ENCODE measurements at places on chromosomes 1 and 21.

DNA sequence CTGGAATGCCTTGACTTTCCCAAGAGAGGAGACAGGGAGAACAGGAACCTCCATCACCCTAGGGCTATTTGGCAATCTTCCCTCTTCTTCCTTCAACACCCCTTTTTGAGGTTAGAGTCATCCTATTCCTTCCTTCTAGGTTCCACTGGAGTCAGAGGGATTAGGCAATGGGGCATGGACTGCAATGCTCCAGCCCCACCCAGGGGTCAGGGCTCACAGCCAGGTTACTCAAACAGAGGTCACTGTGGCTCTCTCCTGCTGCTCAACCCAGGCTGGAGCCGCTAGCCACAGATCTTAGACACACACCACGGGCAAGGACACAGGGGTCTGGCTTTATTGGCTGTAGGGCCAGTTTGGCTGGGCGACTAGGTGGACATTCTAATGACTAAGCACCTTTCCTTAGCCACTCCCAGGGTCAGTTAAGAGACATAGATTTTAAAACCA, 145.5 kb upstream of the NRIP1 start:
- DNase-seq, result no peak

- DNase-seq, result no peak
Measured at GRCh38 chr1:42439940-42440339, 15.9 kb downstream of the ZMYND12 start.

DNA sequence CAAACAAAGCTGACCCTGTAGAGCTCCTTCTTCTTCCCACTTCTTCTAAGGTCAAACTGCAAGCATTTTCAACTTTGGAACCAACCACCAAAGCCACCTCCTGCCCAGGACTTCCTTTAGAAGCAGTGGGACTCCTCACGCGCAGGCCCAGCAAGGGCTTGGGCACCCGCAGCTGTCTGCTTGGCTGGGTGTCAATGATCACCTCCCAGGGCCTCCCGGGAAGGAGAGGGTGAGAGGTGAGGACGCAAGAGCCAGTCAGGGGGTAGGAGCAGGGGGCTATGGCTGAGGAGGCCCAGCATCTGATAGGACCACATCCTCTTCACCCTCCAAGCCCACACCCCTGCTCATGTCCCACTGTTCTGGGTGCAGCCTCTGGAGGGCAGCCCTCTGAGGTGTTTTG, 10.2 kb downstream of the KLHL21 start:
- DNase-seq, result no peak

GRCh38 chr1:31781756-31782371, 17.7 kb upstream of the ADGRB2 start:
- DNase-seq, result no peak

- DNase-seq, result no peak
Measured at GRCh38 chr1:217896490-217896889, 265.3 kb downstream of the SPATA17 start.

DNA sequence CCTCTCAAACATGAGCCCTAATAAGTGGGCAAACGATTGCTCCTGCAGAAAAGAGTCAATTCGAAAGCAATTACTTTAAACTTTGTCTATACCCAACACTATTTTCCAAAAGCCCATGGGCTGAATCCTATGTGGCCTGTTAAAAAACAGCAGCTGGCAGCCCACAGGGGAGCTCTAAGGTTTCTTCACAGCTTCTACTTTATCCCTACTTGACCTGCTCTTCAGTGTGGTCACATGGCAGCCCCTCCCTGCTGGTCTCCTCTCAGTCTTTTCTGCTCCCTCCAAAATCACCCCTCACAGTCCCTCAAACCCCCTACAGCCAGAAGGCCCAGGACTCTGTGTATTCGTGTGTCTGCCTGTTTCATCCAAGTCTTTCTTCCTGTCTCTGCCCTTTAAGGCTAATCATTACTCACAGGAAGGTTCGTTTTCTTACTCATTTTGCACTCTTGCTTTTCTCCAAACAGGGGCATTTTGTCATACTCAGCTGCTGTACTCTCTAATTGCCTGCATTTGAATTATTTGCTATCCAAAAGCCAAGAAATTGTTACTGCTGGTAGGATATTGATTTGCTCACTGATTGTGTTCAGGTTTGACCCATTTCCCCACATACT, 62.4 kb upstream of the FAM3B start:
- DNase-seq, result no peak

- DNase-seq, result no peak
Measured at GRCh38 chr1:67264899-67265298, 42.8 kb upstream of the IL12RB2 start.

- DNase-seq, result peak; percentile 23
Measured at GRCh38 chr1:62407398-62408009, 29.3 kb upstream of the USP1 start.

- no peak for DNase-seq
Measured at GRCh38 chr1:150256554-150257341, 826 bp upstream of the CA14 start.

GRCh38 chr21:41481191-41481590, 26.8 kb downstream of the TMPRSS2 start:
- DNase-seq, result no peak

DNA sequence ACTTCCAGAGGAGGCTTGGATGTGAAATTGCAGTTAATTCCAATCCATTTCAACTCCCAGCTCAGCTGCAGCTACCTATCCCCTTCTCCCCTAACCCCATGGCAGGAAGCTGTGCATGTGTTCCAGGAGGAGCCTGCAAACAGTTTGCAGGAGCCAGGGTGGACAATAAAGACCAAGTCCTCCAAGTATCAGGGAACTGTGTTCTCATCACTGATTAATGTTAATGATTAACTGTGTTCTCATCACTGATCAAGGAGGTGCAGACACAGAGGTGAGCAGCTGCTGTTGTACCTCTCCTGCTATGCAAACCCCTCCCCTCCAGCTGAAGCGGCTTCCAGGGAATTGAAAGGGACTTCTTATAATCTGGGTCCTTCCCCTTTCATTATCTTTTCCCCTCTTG, 19.2 kb downstream of the CLDN19 start:
- no peak for DNase-seq

DNA sequence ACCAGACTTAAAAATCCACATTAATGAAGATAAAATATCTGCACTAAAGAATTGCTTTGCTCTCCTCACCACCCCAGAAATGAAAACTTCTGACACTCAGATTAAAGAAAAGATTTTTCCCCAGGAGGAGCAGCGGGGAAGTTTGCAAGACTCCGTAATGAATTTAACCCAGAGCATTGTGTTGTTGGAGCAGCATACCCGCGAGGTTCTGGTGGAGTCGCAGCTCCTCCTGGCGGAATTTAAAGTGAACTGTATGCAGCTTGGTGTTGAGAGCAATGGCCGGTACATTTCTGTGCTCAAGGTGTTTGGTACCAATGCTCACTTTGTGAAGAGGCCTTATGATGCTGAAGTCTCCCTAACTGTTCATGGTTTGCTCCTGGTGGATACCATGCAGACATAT, 46.4 kb downstream of the VPS13D start:
- DNase-seq, result no peak

GRCh38 chr1:207499573-207499972, 3.6 kb downstream of the CR1 start:
- no peak for DNase-seq

- no peak for DNase-seq
Measured at GRCh38 chr1:29650476-29650875, 414.2 kb downstream of the PTPRU start.

GRCh38 chr1:222124602-222125001, 382.7 kb upstream of the DUSP10 start:
- no peak for DNase-seq

- no peak for DNase-seq
Measured at GRCh38 chr1:82923931-82924330, 1075.0 kb downstream of the TTLL7 start.

GRCh38 chr1:240284656-240285414, 193.2 kb downstream of the FMN2 start:
- no peak for DNase-seq

DNA sequence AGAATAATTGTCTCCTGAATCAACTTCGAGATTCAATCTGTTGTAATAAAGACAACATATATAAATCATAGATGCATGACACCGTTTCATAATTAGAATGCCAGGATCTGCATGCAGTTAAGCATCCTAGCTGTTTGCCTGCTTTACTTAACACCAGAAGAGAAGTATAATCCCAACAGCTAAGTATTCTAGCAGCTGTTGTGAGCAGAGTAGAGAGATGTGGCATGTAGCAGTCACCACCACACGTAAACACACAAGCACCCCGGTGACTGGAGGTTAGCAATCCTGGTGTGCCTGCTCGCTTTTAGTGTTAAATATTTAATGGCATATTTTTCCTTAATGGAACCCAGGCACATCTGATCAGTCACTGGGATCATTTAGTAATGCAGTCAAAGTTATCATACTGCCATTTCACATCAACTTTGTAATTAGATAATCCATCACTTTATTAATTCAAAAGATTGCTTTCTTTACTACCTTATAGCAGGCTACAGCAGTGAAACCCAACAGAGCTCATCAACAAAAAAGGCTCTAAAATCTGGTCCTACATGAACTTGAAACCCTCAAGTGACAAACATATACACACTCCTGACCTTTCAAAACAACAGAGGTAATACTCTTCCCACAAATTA, 187.9 kb downstream of the SMYD3 start:
- DNase-seq, result no peak

- no peak for DNase-seq
Measured at GRCh38 chr1:220176540-220176939, 82.6 kb downstream of the IARS2 start.

DNA sequence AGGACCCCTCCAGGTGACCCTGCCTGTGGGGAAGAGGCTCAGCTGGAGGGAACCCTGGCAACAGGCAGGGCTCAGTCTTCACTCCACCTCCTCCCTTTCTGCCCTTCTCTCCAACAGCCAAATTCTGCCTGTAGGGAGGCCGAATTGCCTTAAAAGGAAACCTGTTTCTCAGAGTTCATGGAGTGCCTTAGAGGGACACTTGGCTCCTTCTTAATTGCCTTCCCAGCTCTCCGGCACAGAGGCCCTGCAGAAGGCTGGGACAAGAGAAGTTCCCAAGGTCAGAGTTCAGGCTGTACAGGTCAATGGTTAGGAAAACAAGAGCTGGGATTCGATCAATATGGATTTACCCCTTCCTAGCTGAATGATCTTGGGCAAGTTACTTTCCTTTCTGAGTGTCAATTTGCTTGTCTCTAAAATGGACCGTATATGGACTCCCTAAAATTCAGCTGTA, 6.2 kb downstream of the CSRP1 start:
- DNase-seq, result no peak

- DNase-seq, result no peak
Measured at GRCh38 chr1:13775459-13775858, 75.5 kb downstream of the PRDM2 start.

DNA sequence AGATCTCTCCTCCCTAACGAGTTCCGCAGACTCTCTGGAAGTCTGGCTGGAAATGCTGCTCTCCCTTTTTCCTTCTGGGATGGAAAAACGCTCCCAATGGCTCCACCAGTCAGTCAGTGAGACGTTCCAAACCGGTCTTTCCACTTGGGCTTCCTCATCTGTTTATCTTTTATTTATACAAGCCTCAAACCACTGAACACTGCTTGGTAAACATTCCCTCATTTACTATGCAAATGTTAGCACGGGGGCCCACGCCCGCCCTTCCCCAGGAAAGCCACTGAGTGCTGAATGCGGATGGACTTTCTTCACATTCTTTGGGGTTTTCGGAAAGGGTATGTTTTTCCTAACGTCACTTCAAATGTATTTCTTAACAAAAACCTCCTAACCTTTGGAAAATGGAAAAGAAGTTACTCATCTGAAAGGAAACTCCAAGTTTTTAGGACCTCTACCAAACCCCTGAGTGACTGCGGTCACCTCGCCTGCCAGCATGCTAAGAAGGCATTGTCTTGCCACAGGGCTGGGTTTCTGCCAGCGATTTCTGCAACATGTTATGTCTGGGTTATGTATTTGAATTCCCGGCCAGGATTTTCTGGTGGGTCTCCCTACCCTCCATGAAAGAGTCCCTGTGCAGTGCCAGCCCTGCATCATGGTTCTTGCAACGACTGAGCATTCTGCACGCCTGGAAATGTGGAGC, 14.0 kb upstream of the UMODL1 start:
- no peak for DNase-seq

- no peak for DNase-seq
Measured at GRCh38 chr1:231800108-231800507, 173.5 kb downstream of the DISC1 start.

DNA sequence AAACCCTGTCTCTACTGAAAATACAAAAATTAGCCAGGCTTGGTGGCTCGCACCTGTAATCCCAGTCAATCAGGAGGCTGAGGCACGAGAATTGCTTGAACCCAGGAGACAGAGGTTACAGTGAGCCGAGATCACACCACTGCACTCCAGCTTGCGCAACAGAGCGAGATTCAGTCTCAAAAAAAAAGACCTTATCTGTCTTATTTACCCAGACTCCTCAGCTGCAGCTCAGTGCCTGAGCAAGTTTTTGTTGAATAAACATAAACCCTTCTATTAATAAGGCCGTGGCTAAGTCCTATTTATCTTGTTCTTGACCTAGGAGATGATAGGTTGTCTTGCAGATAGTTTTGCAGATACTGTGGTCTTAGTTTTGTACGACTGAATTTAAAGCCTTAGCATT, 136.4 kb upstream of the TMEM51 start:
- DNase-seq, result no peak

- no peak for DNase-seq
Measured at GRCh38 chr1:164588516-164589341, 29.7 kb downstream of the PBX1 start.

GRCh38 chr1:66930823-66931174, 6.0 kb downstream of the MIER1 start:
- no peak for DNase-seq

- no peak for DNase-seq
Measured at GRCh38 chr1:181911715-181912114, 149.8 kb downstream of the ZNF648 start.

- DNase-seq, result no peak
Measured at GRCh38 chr1:167289966-167290365, 69.3 kb downstream of the POU2F1 start.

DNA sequence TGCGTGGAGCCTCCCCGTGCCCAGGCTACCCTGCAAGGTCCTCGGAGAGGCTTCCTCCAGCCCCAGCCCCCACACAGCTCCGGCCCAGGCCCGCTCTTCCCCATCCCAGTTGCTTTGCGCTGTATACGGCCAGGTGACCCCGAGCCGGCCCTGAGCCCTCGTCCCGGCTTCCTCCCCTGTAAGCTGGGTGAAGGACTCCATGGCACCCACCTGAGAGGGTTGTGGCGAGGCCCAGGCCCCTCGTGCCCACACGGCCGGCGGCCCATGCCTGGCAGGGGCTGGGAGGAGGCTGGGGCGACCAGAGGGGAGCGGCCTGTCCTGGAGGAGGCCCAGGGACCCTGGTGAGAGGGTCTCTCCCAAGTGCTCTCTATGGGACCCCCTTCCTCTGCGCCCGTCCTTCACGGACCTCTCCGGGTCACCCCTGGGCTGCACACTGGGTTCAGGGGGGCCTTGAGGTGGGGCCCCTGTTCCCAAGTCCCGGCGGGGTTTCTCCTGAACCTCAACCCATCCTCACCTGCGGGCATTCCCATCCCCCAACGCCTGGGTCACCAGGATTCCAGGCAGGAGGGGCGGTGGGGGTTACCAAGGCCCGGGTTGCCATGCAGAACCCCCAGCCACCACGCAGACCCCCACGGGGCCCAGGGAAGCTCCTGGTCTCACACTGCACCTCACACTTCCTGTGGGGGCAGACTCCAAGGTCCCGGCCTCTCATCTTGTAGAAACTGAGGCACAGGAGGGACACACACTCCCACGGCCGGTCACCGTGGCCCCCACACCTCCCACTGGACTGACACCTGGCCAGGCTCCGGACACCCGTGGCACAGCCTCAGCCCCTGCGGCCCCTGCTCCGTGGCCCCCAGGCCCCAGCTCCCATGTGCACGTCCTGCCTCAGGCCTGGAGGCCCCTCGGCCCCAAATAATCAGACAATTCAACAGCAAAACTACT, 25.2 kb downstream of the COL6A1 start:
- no peak for DNase-seq
